ENCODE measurements at places on chromosomes 2 and 18.

DNA sequence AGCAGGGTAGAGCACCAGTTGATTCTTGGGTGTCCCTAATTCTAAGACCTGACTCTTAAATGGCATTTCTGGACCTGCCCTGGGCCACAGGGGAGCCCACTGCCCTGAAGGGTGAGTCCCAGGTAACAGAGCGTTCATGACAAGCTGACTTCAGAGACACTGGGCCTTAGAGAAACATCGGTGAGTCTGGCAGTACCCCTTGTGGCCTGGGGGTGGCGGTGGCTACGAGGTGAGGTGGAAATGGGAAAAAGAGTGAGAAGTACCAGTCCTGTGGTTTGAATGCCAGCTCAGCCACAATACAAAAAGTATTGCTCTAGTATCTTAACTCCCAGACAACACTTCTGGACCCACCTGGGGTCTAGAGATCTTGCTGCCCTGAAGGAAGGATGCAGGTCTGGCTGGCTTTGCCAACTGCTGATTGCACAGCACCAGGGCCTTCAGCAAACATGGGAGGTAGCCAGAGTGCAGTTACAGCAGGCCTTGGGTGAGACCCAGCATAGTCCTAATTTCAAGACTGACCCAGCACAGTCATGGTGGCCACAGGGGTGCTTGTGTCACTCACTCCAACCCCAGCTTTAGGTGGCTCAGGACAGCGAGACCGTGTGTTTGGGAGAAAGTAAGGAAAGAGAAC, 44.5 kb downstream of the USP34 start:
- peak; percentile 75 for DNase-seq

GRCh38 chr18:2850816-2851215, 4.0 kb downstream of the EMILIN2 start:
- no peak for DNase-seq

GRCh38 chr18:3855966-3856365, 406.0 kb downstream of the TGIF1 start:
- no peak for DNase-seq

- no peak for DNase-seq
Observed at GRCh38 chr2:27221166-27221565, 4.0 kb downstream of the CAD start.

DNA sequence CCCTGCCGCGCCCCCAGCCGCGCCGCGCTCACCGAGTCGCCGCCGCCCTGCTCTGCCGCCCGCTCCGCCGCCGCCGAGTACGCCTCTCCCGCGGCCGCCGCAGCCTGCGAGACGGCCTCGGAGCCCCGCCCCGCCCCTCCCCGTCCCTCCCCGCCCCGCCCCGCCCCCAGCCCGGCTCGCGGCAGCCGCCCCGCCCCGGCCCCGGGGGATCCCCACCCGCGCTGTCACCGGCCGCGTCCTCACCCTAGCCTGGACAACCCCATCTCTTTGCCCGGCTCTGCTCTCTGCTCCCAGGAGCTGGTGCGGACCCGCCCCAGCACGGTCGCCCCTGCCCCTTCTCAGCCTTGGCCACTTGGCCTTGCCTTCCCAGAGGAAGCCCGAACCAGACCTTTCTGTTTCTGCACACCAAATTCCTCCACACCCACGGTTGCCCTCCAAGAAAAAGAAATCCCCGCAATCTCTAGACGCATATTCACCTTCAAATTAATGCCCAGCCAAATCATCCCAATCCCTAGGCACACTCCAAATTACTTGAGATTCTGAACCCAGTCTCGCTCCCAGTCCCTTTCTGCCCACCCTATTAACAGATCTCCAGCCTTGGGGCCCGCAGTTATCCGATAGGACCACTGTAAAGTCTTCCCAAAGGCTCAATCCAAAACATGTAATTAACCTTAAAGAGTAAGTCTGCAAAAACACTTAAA, at the start of gene CYRIA:
Gene CYRIA, minus strand, starts transcription at position 87 of the 701 bp plus-strand sequence. CDS start 77,715 bp downstream, outside the sequence.
- peak; percentile 44 for DNase-seq

- DNase-seq = no peak
Observed at GRCh38 chr2:118321432-118322105, 233.3 kb downstream of the INSIG2 start.

DNA sequence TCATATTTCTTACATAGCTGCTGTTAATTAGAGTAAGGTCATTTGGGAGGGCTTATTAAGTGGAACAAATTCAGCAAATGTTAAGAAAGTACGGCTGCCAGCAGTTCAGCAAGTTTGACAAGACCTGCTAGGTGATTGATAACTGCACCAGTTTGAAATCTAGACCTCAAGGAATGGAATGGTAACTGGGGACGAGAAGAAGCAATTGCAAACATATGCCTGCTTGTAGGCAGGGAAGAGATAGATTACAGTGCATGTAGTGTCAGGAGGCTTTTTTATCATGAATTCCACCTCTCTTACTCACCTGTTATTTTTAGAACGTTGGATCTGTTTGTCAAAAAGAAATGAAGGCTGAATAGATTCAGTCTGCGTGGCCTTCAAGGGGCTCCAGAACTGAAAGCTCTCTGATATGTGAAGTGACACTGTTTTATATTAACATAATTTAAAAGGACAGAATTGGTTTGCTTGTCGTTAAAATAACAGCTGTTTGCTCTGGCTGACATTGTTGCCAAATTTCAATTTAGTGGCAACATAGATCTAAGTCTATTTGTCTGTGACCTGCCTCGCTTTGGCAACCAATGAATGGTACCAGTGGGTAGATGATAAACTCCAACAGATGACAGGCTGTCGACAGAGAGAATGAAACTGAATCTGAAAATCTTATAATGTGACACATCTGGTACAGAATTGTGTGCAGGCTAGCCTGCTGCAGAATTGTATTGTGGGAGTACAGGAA, 199.3 kb downstream of the ZNF407 start:
- peak; percentile 34 for DNase-seq

- DNase-seq = no peak
Observed at GRCh38 chr18:78402440-78402839, 577.2 kb upstream of the SALL3 start.

GRCh38 chr2:67218056-67218455, 179.1 kb upstream of the ETAA1 start:
- DNase-seq = no peak

DNA sequence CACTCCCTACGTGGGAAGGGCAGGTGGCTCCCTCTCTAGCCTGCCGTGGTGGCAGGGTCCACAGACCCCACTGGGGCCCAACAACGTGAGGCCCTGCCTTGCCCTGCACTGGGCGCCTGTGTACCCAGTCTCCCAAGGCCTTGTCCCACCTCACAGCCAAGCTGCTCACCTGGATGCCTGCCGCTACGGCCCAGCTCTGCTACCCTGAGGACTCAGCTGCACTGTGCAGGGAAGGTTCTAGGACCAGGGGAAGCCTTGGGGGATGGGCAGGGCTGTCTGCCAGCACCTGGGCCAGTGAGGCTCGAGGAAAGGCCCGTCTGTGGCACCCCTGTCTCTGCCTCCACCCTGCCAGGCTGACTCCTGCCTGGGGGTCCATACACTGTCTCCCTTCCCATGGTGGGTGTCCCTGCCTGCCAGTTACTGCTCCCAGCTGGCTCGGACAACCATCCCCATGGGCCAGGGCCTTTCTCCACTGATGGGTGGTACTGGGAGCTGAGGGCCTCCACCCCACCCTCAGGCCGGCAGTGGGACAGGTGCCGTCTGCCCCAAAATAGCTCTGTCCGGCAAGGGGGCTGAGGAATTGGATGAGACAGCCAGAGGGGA, 33.2 kb downstream of the HS6ST1 start:
- DNase-seq = no peak

- DNase-seq = peak; percentile 79
Observed at GRCh38 chr2:111116011-111116746, 4.5 kb upstream of the BCL2L11 start.

DNA sequence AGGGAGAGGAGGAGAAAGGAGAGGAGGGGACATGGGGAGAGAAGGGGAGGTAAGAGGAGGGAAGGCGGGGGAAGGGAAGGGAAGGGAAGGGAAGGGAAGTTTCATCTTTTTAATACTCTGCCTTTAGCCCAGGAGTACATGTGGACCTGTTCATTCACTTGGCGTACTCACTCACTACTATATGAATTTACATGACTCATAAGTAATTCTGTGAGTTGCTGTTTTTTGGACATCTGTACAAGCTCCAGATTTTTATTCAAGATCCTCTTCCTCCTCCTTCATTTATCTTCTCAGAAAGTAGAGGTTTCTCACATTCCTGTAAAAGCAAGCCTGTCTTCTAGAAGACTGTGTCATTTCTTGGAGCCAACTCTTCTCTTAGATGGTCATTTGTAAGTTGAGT, 84.6 kb downstream of the RDH14 start:
- DNase-seq = no peak

GRCh38 chr18:43826215-43826614, 548.9 kb upstream of the SYT4 start:
- DNase-seq = no peak

- DNase-seq = no peak
Observed at GRCh38 chr2:240989451-240990265, 8.8 kb upstream of the SNED1 start.

- no peak for DNase-seq
Observed at GRCh38 chr18:79520478-79521390, 125.0 kb downstream of the NFATC1 start.

- no peak for DNase-seq
Observed at GRCh38 chr2:234341306-234341985, 155.4 kb downstream of the ARL4C start.

DNA sequence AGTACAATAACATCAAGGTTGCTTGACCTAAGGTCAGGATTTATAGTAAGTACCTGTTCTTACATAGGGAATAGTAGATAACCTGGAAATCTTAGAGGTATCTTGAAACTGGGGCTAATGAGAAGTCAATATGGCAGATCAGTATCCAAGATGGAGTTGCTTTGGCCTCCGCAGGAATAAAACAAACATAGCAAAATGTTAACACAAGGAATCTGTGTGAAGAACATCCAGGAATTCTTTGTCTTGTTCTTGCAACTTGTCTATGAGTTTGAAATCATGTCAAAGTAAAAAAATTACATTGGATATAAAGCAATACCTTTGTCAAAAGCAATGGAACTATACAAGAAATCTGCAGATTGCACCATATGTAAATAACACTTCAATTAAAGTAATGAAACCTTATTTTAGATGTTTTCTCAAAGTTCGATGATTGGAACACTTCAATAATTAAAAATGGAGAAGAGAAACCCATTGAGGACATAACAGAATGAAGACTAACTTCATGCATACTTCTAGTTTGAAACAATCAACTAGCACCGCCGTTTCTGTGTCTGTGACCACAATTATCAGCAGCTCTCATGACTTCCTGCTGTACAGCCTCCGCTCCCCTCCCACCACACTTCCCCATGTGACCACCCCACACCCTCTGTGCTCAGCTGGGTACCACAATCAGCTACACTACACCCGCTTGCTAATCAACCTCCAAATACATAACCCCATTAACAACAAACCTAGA, 27.6 kb downstream of the C2orf76 start:
- DNase-seq = peak; percentile 12

DNA sequence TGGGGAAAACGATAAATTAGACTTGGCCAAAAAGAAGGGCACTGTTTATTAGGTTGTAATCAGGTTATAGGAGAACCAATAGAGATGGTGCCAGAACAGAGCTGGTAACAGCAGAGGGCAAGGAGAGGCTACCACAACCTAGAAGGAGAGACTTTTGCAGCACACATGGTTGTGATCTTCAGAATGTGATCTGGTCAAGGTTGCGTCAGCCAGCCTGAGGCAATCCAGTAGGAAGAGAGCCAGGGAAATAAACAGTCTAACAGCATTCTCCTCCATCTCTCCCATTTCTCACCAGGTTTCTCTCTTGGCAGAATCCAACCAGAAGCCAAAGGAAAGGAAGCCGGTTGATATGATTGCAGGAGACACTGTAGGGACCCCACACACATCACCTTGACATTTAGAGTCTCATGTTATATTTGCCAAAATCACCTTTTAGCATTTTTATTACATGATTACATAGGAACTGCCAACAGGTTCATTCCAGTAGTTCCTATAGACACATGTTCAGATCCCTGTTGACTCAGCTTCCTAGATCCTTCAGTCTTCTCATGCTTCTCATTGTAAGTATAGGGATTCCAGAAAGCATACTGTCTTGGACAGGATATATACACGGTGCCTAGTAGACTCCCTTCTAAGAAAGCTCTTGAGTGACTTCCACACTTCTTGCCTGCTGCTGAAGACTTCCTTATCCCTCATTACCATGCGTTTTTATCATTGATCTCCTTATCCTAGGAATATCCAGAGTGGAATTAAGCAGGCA, 17.6 kb upstream of the SPATS2L start:
- DNase-seq = no peak

GRCh38 chr2:215728504-215729065, 284.8 kb downstream of the MREG start:
- DNase-seq = no peak

GRCh38 chr2:169933124-169933711, 106.0 kb downstream of the UBR3 start:
- DNase-seq = peak; percentile 30

DNA sequence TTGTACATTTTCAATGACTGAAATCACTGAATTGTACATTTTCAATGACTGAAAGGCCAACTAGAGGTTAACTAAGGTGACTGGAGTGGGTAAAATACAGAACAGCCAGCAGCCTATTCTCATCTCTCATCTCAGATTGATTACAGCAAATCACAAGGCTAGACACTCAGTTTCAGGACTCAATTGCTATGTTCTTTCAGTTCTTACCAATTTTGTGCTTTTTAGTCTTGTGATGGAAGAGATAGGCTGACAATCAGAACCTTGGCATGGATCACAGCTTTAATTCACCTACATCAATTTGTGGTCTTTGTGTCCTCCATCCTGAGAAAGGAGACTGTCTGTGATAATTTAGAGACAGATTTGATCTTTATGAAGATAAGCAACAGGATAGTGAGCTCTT, 124.7 kb downstream of the GULP1 start:
- no peak for DNase-seq

- no peak for DNase-seq
Observed at GRCh38 chr2:6957910-6958615, 40.9 kb downstream of the RNF144A start.

DNA sequence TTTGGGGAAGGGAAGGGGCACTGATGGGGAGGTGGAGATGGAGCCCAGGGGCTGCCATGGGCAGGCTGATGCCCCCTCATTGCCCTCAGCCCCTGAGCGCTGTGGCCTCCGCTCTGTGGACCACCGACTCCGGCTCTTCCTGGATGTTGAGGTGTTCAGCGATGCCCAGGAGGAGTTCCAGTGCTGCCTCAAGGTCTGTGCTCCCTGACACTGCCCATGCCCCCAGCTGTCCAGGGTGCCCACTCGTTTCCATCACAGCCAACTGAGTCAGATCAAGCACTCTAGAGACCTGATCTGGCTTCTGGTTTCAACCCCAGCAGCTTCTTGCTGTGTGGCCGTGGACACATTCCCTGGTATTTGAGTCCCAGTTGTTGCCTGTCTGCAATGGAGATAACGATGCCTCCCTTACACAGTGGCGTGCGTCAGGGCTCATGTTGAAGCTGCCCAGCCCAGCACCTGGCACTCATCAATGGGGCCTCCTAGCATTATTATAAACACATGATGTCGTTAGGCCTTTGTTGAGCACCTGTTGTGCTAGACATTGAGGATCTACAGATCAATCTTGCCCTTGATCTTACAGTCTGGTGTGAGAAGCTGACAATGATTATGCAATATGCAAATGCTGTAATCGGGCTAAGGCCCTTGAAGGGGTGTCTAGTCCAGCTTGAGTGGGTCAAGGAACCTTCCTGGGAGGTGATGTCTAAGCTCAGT, 14.4 kb downstream of the STK11IP start:
- DNase-seq = no peak

- no peak for DNase-seq
Observed at GRCh38 chr18:46751882-46752281, 5.0 kb downstream of the ST8SIA5 start.

GRCh38 chr2:231263118-231263831, 64.8 kb downstream of the ARMC9 start:
- DNase-seq = no peak

Measured in activated CD4-positive, alpha-beta T cell treated with anti-CD3 and anti-CD28 coated beads, Interleukin-2, Interleukin-6, amounts not matched to agents 100 ng/mL and 50 ng/mL, durations not matched to agents 16 hours and 8 hours (primary cell).